ENCODE measurements at places on chromosomes 7 and 10.

DNA sequence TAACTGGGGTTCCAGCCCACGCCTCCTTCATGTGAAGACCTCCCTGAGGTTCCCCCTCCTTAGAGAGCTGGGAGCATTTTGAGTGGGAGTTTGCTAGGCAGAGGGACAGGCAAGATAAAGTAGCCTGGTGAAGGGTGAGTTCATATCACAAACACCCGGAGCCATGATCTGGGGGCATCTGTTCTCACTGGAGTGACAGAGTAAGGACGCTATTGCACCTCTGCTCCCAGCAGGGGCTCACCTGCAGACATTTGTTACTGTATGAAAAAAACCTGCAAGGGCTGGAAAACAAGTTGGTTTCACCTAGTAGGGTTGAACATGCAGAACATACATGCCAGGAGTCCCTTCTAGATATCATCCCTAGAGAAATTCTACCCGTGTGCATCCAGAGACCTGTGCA, 88.4 kb downstream of the CARD11 start:
- no peak for DNase-seq

GRCh38 chr7:24440892-24441291, 132.4 kb upstream of the PALS2 start:
- DNase-seq, result no peak

GRCh38 chr7:137633133-137633532, 213.6 kb downstream of the DGKI start:
- DNase-seq, result peak; percentile 70

DNA sequence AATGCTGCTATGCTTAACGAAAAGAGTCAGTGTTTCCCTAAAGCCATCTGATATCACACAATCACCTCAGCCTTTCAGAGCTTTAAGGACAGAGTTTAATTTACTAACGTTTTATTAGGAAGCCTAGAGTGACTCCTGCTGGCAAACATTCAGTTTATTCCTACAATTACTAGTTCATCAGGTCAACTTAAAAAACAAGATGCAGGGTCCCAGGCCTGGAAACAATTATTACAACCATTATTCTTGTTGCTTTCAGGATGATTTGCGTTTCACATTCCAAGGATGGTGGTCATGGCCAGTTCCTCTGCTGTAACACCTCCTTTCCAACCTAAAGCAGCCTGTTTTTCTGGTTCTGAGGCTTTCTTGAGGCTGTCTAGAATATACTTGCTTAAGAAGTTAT, 1.5 kb upstream of the FAM53B start:
- DNase-seq, result peak; percentile 82

DNA sequence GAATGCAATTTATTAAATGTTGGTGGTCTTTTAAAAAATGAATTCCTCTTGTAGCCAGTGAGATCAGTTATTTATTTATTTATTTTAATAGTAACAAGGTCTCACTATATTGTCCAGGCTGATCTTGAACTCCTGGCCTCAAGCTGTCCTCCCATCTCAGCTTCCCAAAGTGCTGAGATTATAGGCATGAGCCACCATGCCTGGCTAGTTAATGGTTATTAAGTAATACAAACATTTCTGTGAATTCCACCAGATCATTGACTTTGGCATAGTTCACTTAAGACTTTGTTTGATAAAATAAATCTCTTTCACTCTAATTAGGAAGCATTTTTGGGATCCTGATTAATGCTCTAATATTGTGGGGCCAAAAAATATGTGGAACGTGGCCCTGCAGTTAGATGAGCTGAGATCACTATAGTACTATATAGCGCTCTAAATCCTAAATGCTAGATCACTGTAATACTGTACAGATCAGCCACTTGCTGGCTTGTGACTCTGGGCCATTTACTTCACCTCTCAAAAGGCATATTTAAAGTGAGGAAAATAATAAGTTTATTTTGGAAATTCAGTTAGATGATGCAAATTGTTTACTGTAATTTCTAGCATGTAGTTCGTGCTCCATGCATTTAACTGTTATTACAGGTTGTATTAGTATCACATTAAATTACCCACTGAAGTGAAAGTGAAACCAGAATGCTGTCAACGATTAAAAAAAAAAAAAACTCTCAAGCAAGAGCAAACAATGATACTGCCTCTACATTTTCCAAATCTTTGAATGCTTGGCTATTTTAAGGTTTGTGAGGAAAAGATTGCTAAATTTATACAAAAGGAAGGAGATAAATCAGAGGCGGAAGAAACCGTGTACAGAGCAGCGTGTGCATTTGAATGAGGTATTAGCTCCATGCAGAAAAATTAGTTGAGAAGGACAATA, 15.9 kb upstream of the FAS start:
- DNase-seq, result no peak

Measured in AG10803 (cell line).